ENCODE measurements at places on chromosomes 5 and 9. TPM values are rescaled to one million over a fixed set of nuclear protein-coding genes. Genes with fewer than 3 reads are reported as not detected.

TTC23L gene
- total RNA-seq: 0.99 TPM

DNA sequence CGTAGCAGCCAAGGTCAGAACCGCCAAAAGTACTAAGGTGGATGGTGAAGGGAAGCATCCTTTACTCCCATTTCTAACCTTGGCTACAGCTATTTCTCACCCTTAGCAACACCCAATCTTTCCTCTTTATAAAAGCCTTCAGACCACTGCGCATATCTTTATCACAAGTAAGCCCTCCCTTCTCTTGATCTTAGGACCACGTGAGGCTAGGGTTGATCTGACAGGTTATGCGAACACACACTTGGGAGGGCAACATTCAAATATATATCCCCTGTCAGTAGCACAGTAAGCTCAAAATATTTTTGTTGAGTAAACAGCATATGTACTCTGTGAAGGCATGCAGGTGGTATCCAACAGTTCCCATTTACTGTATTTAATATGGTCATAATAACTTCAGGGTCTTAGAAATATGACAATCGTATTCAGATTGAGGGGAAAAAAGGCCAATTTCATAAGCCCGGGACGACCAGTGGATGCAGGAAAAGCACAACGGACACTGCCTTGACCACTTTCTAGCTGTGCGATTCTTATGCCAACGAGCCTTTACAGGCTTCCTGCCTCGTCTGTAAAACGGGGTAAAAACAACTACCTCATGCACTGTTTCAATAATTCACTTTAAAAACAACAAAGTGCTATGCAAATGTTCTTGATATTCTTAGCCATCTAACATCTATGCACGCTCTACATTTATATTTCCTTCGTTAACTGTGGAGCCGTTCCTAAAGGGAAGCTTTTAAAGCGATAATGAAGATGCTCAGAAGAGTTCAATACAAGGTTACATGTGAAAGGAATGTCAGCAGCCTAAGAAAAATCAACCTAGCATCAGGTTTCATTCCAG is 1.3 kb downstream of the ARSB start:
- H3K27ac ChIP-seq: peak overlapping the region; percentile 87
- no peaks in the 10 kb centered on the region for H3K4me1 ChIP-seq
- peak overlapping the region; percentile 88 for H3K4me3 ChIP-seq
- H3K27me3 ChIP-seq: peaks cover 4% of the 10 kb centered on the region
- DNase-seq: peak; percentile 50
- H3K36me3 ChIP-seq: no peaks in the 10 kb centered on the region

MARVELD2 gene
- 28.8 TPM for total RNA-seq

- H3K4me1 ChIP-seq: no peaks in the 10 kb centered on the region
- H3K4me3 ChIP-seq: no peak overlapping the region
- H3K27me3 ChIP-seq: no peaks in the 10 kb centered on the region
- peak; percentile 66 for DNase-seq
- H3K27ac ChIP-seq: no peak overlapping the region
Measured at GRCh38 chr9:114324492-114324891, 1.6 kb downstream of the ORM1 start.
